Left renal cortex interstitium (tissue), 4 donors: ENCODE measurements at places on chromosomes 12 and 14.

DNA sequence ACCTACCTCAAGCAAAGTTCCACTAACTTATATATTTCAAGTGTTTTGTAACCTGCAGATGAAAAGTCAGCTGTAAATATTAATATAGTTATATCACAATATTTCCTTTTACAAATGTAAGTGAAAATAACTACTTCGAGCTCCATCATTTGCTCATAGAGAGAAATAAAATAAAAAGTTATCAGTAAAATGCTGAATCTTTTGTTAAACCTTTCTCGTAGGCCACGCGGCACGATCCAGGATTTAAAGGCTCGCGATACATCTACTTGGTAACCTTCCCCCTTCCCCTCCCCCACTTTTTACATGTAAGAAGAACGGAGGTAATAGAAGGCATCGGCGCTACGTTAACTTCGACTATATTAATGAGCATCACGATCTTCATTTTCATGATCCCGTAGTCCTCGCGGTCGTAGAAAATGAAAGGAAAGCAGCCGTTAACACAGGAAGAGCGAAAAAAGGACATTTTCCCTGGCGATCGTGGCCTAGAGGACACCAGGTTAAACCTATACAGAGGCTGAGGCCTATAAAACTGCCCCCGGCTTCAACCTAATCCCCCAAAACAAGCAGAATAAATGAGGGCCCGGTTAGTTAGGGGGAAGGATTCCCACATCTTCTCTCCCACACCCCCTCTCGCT lies 508 bp downstream of the HNRNPC start:
- DNase-seq = peak; percentile 53

- no peak for DNase-seq
These were observed 596.9 kb downstream of the TRHDE start for GRCh38 chr12:72869024-72869423.

DNA sequence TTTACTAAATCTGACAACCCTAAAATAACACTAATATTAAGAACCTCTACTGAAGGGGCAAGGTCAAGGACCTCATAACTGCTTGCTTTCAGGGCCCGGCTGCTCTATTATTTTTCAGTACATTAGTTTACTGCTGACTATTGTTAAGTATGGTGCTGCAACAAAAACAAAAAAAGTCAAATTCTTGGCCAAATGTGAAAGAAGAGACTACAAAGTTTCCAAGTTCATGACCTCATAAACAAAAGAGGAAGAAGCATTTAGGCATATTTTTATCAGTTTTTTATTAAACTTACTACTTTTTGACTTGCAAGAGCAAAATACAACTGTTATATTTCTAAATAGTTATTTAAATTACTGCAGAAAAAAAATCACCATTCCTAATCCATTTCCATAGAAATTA lies 109.8 kb upstream of the GPHB5 start:
- no peak for DNase-seq

GRCh38 chr14:54299410-54300363 lies 97.1 kb upstream of the CDKN3 start:
- DNase-seq = no peak

DNA sequence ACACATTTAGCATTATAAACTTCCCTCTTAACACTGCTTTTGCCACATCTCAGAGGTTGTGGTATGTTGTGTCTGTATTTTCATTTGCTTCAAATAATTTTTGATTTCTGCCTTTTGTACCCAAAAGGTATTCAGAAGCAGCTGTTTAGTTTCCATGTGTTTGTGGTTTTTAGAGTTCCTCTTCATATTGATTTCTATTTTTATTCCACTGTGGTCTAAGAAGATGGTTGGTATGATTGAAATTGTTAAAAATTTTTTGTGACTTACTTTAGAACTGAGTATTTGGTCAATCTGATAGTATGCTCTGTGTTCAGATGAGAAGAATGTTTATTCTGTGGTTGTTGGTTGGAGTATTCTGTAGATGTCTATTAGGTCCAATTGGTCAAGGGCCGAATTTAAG lies 76.4 kb downstream of the IFNG-AS1 start:
- no peak for DNase-seq
